ENCODE measurements at places on chromosomes 4 and X.

- no peak for DNase-seq
Measured at GRCh38 chrX:107673431-107673830, 45.1 kb downstream of the PRPS1 start.

DNA sequence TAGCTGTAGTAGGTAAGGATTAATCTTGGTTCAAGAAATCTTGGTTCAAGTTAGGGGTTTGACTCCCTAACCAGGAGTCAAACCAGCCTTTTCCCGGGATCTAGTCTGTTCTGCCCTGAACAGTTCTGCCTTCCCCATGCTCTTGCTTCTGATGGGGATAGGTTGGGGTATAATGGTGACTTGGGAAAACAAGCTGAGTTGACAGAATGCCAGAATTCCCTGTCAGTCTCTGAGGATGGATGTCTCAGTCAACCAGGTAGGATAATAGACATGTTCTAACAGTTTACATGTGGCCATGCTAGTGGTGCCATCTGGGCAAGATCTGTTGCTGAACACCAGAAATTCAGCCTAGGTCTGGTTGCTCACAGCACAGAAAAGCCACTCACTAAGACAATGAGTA, 51.4 kb downstream of the RAB40AL start:
- DNase-seq, result no peak

DNA sequence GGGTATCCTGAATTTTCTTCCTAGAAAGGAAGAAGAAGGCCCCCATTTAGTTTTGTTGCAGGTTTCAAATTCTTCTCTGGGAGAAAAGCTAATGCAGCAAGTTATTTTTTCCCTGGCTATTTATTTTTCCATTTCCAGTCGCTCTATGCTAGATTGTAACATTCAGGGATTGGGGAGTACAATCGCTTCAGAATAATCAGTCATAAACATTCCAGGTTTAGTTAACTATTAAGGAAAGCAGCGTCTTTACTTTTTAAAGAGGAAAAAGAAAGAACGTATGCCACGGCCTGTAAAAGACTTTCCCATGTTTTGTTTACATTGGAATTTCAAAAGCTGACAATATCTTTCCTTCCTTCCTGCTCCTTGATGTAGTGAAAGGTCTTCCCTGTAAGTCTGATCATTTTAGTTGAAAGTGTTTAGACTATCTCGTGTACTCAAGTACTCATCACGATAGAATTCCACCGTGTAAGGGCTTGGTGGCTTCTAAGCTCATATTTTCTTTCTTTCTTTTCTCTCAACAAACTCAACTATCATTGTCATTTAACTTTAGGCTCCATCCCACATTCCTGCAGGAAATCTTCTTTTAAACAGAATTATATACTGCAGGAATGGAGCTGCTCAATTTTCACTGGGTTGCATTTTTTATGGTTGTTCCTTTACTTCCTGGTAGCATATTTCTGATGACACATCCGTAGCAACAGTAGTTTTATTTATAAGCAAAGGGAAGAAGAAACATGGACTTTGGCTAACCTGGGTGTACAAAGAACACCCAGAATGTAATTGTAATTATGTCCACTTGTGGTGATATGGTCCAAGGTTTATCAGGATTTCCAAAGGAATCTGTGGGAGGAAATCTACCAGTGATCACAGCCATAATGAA, 213.1 kb upstream of the FAT1 start:
- no peak for DNase-seq

- no peak for DNase-seq
Measured at GRCh38 chr4:165328708-165329107, 1.2 kb downstream of the MSMO1 start.

DNA sequence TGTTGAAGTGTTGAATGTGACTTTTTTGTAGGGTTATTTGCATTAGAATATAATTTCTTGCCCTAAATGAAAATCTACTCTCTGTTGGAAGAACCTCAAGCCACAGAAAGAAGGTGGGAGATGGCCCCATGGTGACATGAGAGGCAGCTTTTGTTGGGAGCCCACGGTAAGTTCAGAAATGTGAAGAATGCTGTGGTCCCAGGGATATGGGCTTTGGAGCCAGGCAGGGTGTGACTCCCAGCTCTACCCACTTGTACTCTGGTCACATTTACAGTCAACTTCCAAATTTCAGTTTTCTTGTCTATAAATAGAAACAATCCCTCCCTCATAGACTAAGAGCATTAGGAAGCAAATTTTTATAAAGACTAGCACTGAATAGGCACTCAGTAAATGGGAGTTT, 177.8 kb downstream of the RAB28 start:
- no peak for DNase-seq

- no peak for DNase-seq
Measured at GRCh38 chr4:10119278-10119677, 2.7 kb upstream of the WDR1 start.

DNA sequence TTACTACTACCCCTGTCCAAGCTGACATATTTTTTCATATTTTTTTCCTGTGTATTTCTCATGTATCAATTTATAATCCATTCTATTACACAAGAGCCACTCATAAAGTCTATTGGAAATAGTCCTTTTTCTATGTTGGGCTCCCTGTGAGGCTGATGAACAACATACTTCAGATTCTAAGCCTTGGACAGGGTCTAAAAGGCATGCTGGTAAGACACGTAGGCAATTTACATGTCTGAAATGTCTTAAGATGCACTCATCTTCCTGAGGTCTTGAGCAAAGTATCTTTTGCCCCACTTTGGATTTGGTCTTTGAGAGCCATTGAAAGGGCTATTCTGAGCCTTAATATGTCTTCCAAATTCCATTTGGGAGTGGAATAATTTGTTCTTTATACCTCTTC, 31.8 kb downstream of the OCIAD1 start:
- DNase-seq, result no peak

- DNase-seq, result no peak
Measured at GRCh38 chrX:9957743-9958142, 9.4 kb upstream of the CLDN34 start.

GRCh38 chr4:123823244-123823643, 426.6 kb downstream of the SPRY1 start:
- no peak for DNase-seq

DNA sequence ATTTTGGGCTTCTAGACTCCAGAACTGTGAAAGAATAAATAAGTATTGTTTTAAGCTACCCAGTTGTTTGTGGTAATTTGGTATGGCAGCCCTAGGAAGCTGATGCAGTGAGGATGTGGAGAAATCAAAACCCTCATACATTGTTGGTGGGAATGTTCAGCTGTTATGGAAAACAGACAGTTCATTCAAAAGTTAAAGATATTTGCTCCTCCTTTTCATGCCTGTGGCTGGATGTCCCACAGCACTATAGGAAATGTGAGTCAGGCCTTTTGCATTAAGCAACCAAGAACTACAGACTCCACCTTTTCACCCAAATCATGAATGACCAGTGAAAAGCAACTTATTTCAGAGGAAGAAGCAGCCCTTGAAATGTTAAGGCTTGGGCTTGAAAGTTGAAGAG, 6.7 kb downstream of the BBS12 start:
- no peak for DNase-seq

DNA sequence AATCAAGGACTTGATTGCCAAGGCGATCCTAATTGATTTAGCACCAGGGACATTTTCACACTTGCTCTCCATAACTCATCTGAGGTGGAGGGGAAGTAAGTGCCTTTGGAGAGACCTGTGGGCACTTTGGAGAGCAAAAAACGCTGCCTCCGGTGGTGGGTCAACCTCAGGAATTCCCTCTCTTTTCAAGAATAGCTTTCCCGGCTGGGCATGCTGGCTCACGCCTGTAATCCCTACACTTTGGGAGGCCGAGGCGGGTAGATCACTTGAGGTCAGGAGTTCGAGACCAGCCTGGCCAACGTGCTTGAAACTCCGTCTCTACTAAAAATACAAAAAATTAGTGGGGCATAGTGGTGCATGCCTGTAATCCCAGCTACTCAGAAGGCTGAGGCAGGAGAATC, 49.2 kb downstream of the PRPS1 start:
- DNase-seq, result no peak

GRCh38 chrX:20037186-20037585, 46.3 kb upstream of the BCLAF3 start:
- no peak for DNase-seq

DNA sequence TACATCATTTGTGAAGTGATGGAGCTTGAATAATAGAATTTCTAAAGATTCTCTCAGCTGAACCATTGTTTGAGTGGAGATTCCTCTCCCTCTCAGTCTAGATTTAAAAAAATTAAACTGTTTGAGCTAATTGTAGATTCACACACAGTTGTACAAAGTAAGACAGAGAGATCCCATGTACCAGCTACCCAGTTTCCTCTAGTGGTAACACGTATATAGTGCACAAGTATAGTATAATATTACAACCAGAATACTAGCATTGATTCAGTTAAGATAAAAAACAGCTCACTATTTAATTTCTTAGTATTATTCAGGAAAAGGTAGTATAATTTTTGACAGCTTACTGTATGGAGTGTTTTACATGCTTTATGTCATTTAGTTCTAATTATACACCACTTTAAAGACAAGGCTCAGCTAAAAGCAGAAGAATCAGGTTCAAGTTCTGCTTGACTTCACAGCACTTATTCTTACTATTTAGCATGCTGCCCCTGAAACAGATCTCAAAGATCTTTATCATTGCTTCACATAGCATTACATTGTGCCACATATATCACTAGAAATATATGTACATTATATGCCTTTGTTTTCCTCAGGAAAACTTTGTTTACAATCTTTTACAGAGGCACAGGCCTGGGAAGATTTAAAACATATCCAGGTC, 136.1 kb downstream of the SNCA start:
- no peak for DNase-seq

GRCh38 chrX:107484002-107484726, 34.7 kb downstream of the FRMPD3 start:
- DNase-seq, result no peak

DNA sequence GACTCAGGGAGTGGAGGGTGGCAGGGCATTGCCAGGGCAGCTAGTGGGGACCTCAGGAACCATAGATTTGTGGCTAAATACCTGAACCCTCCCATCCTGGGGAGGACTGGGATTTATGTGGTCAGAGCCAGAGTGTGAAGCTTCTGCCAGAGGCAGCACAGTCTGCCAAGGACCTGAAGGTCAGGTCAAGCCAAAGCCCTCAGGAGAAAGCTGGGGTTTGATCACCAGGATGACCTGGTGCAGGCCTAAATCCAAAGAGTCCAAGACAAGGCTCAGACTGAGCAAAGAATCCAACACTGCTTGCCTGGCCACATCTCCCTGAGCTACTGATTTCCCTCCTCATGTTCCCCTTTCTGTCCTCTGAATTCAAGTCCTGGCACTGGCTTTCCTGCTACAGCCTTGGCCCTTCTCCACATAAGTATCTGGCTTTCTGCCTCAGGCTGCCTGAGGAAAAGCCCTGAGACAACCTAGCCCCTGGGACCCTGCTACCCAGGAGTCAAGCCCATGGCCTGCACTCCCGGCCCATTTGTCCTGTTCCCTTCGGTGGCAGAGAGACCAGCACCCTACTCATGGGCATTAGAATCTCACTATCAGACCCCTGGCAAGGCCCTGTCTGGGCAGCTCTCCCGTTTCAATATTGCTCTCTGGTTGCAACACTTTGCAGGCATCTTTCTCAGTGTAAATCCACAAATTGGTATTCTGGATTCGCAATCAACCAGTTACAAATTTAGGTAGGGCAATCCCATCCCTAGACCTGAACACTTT, 39.3 kb upstream of the SLC25A43 start:
- DNase-seq, result no peak

DNA sequence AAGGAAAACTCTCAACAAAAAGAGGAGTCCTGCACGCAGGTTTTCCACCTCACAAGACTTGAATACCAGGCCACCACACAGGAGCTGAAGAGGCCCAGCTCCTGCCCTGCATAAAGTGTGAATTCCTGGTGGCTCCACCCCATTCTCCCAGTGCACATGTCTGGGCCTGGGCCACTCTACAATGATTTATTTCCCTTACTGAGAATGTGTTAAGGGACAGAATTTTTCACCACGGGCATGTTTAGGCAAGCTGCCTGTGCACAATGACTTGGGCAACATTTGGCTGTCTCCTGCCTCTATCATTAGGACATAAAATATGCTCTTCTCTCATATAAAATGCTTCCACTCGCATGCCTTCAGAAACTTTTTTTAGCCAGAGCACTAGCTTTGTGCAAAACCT, 197.1 kb downstream of the SLC7A11 start:
- DNase-seq, result no peak

- no peak for DNase-seq
Measured at GRCh38 chr4:164081801-164082200, 587.3 kb downstream of the TMA16 start.

- no peak for DNase-seq
Measured at GRCh38 chr4:81811562-81812293, 340.0 kb upstream of the RASGEF1B start.

DNA sequence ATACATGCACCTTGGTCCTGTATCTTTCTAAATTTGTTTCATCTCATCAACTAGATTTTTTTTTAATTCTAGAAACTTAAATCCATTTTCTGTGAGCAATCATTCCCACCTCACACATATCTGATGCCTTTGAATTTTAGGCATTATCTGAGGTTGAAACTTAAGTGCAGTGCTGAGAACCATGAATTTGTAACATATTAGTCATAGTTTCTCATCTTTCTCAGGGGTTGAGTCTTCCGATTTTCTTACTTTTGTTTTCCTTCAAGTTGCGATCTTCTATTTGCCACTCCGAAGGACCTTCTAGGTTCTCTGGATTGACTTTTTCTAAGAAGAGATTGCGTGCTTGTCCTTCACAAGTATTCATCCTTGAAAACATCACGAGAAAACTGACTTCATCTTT, 3.7 kb upstream of the NR0B1 start:
- no peak for DNase-seq

GRCh38 chr4:30912098-30912714, 192.0 kb downstream of the PCDH7 start:
- no peak for DNase-seq

DNA sequence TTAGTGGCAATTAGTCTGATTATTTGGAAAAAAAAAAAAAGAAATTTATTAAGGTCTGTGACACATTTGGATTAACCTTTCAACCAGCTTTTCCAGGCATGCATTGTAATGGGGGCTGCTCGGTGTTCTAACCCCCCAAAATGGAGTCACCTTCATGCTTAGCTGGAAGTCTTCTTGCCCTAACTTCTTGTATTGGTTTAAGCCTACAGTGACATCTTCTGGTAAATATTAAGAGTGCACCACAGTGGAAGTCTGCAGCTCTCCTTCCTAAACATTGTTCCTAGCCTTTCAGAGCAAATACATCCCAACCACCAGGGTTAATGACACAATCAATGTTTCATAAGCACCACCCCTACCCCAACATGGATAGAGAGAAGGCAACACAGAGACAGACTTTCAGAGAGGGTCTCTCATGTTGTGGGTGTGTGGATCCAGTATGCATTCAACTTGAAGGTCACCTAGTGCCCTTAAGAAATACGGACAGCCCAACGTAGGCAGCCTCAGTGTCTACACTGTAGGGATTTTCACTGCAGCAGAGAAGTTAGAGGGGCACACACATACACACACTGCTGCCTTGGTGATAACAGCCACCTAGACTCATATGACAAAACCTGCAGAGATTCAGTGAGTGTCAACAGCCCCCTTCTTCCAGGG, 142.9 kb upstream of the MBNL3 start:
- no peak for DNase-seq

- no peak for DNase-seq
Measured at GRCh38 chr4:71538528-71538927, 199.7 kb downstream of the SLC4A4 start.

GRCh38 chr4:158782551-158783360, 13.9 kb downstream of the FNIP2 start:
- DNase-seq, result no peak

- DNase-seq, result no peak
Measured at GRCh38 chr4:43244688-43245382, 352.3 kb downstream of the GRXCR1 start.

Data from stimulated activated CD8-positive, alpha-beta memory T cell treated with anti-CD3 and anti-CD28 coated beads, Interleukin-4, amount 100 ng/mL, for 4 hours (primary cell).